Neuronal stem cell (in vitro differentiated cells): ENCODE measurements at places on chromosomes 4 and X.

GRCh38 chrX:83759872-83760271 lies 101.1 kb upstream of the CYLC1 start:
- DNase-seq = peak; percentile 23

DNA sequence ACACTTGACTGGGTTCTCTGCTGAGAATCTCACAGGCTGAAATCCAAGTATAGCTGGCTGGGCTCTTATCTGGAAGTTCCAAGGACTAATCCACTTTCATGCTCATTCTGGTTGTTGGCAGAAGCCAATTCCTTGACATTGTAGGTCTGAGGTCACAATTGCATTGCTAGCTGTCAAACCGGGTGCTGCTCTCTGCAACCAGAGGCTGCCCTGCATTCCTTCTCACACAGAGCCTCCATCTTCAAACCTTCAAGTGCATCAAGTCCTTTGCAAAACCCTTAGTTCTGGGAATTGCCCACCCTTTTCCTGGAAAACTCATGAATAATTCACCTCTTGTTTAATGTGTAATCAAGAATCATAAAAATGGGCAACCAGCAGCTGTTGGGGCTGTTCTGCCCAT lies 404.2 kb downstream of the KCNIP4 start:
- DNase-seq = no peak

DNA sequence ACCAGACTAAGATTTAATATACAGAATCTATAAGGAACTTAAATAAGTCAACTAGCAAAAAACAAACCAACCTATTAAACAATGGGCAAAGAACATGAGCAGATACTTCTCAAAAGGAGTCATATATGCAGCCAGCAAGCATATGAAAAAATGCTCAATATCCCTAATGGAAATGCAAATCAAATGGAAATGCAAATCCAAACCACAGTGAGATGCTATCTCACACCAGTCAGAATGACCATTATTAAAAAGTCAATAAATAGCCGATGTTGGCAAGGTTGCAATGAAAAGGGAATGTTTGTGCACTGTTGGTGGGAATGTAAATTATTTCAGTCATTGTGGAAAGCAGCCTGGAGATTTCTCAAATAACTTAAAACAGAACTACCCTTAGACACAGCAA lies 97.0 kb upstream of the SLC6A14 start:
- DNase-seq = no peak

GRCh38 chr4:184437565-184438265 lies 36.6 kb downstream of the IRF2 start:
- DNase-seq = no peak
